Muscle of arm (tissue), 14 donors: ENCODE measurements at places on chromosomes 12 and 14. TPM values are rescaled to one million over a fixed set of nuclear protein-coding genes. Genes with fewer than 3 reads are reported as not detected.

DNA sequence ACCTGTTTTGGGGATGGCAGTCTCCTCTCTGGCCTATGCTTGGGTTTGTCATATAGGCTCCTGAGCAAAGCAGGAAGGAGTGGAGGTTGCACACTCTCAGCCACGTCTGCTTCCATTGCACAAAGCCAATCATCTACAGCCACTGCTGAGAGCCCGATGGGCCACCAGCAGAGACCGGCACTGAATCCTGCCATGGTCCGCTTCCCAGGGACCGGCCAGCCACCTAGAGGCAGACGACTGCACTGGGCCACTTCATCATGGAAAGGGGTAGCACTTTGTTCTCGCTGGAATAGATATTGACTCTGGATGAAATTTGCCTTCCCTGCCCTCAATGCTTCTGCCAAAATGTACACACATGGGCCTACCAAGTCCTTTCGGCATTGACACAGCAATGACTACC, 22.3 kb downstream of the DLK1 start:
- DNase-seq = no peak

GRCh38 chr14:73295198-73295796, 58.0 kb downstream of the PAPLN start:
- DNase-seq = no peak

DNA sequence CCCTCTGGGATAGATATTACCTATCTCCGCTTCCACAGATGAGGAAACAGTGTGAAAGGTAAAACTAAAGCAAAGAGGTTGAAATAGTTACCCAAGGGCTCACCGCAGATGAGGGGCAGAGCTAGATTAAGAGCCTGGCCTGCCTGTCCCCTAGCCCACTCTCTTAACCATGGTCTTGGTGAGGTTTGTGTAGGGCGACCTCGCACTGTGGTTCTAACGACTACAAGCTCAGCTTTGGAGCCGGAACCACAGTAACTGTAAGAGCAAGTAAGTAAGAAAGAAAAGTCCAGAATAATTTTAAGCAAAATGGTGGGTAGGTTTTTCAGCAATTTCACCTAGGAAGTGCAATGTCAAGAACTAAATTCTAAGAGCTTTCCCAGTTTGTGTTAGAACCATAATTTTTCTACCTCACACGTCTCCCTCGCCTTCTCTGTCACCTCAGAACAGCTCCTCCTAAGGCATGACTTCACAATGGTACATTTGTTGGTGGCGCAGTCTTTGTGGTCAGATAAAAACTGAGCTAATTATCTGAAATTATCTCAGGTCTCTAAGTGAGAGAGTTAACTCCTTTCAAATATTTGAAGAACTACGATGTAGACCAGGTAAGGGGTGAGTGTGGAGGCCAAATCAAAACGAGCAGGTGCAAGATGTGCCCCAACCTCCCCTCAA, 64.8 kb downstream of the DAD1 start:
- no peak for DNase-seq

- DNase-seq = no peak
Observed at GRCh38 chr14:96176275-96176674, 28.4 kb upstream of the BDKRB2 start.

DNA sequence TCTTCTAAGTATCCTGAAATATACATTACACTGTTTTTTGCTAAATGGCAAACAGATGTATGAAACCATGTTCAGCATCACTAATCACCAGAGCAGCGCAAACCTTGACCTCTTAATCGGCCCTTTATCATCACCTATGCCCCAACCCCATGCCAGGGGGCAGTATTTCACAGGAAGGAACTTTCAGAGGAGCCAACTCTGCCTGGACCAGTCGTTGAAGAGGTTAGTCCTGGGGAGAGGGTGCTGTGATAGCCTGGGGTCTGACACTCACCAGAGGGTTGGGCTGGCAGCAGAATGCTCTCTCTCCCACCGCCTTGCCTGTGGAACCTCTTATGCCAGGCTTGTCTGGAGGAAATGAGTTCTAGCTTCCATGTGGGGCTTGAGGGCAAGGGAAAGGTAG, 411.7 kb downstream of the TMEM117 start:
- no peak for DNase-seq

- peak; percentile 96 for DNase-seq
Observed at GRCh38 chr12:401235-402028, at the start of gene CCDC77. Gene CCDC77, plus strand, starts transcription at chr12:401644. Its CDS starts 7,740 bp downstream, at chr12:409384.

GRCh38 chr14:60658211-60658690, 9.0 kb upstream of the SIX1 start:
- peak; percentile 55 for DNase-seq

Gene OR11H7
- polyA plus RNA-seq = not detected

- DNase-seq = no peak
Observed at GRCh38 chr12:91397866-91398532, 215.4 kb upstream of the DCN start.

Gene PAX9
- polyA plus RNA-seq = 1.1 TPM

GRCh38 chr14:92780444-92781232, 13.5 kb upstream of the GOLGA5 start:
- DNase-seq = no peak

Gene TSPAN19
- 0.30 TPM for polyA plus RNA-seq

DNA sequence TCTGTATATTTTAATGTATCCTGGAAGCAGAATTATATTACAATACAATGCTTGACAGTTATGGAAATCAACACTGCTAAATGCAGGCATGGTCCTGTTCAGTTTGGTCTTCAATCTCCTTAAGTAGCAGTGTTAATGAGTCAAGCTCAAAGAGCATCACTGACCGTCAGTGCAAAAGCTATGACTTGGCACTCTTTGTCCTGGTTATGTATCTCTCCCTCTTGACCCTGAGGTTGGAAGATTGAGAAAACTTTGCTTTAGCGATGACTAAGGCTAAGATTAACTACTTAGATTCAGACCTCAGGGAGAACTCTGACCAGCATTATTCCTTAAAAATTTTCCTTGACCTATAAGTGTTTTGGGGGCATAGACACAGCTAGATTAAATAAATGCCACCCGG, 10.9 kb downstream of the CLEC7A start:
- no peak for DNase-seq

DNA sequence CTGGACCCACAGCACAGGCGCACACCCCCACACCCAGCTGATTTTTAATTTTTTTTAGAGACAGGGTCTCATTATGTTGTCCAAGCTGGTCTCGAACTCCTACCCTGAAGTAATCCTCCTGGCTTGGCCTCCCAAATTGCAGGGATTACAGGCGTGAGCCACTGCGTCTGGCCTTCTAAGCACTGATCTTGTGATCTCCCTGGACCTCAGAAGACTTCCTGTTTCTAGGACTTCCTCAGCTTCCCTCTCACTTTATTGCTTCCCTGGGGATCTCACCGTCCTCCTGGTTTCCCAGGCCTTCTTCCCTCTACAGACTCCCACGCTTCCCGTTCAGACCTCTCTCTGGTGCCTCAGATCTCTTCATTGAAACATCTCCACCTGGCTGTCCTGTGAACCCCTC, 13.8 kb downstream of the ZNF839 start:
- DNase-seq = no peak

DNA sequence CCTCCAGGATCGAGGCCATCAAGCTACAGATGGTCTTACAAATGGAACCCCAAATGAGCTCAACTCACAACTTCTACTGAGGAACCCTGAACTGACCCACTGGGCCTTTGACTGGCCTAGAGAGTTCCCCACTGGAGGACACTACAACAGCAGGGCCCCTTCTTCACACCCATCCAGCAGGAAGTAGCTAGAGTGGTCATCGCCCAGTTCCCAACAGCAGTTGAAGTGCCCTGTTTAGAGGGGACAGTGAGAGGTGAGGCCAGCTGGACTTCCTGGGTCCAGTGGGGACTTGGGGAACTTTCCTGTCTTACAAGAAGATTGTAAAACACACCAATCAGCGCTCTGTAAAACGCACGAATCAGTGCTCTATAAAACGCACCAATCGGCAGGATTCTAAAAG, 247.9 kb upstream of the BTG1 start:
- DNase-seq = no peak

DNA sequence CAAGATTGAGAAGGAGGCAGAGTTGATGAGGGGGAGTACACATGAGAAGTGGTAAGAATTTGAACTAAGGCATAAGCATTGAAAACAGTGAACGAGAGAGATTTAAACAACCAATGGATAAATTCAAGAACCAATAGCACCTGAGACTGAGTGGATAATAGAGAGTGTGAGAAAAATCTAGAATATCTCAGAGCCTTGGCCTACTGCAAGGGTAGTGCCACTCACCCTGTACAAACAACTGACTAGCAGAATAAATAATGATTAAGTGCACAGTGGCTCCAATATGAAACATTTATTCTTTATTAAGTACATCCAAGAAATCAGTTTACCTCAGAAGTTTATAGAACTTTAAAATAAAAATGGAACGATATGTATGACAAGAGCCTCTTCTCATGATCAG, 54.4 kb downstream of the CAPS2 start:
- no peak for DNase-seq

Gene ABCD4
- polyA plus RNA-seq = 78.8 TPM

GRCh38 chr12:49698619-49699545, 8.3 kb downstream of the FMNL3 start:
- no peak for DNase-seq

Gene CCDC60
- not detected for polyA plus RNA-seq

Gene MAPK1IP1L
- polyA plus RNA-seq = 66.6 TPM

DNA sequence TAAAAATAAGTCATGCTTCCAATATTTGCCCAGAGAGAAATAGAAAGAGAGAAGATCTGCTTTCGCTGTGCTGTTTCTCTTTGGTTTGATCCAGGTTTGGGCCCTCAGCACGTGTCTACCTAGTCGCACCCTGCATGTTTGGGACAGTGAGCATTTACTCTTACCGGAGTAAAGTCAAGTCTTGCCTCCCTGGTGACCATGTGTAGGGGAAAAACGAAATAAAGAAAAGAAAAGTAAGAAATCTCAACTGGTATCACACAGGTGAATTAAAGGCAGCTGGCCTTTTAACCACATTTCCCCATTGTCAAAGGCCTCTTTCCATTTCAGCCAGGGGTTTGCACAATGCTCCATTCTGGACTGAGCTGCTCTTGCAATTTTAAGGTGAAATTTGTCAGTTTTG, 619.4 kb downstream of the VRK1 start:
- DNase-seq = no peak

DNA sequence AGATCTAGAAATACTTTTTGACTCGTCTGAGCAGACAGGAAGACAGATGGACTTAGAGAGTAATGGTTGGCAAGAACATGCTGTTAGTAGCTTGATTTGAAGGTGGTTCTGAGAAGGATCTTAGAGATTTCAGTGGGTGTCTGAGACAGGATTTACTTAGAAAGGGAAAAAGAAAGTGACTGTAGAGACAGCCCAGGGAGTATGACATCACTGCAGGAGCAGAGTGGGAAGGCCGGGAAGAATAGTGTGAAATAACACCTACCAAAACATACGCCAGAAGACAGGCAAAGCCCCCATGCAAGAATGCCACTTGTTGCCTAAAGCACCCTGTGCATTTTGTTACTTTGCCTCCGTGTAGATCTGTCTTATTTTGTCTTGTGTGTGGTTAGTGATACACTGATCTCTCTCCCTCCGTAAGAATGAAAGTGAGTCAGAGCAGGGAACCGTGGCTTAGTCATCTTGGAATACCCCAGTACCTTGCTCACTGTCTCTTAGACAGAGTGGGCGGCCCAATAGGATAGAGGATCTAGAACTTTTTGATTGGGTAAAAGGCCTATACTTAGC, 161.3 kb upstream of the IFNG-AS1 start:
- DNase-seq = peak; percentile 60

DNA sequence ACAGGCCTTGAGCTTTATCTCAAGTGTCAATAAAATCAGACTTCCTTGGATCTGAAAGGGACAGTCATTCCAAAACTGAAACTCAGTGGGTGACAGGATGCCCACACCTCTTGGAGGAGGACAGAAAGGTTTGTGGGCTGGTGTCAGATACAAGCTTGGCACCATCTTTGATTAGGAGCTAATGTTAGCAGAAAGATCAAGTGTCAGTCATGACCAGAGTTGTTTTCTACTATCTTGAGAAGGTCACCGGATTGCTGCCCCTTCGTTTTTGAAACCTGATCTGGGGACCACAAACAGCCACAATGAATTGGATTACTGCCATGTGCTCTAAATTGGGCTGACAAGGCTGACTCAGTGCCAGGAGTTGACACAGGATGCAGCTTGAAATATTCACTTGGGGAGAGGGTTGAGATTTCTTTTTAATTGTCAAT, 88.3 kb downstream of the OTOGL start:
- DNase-seq = peak; percentile 53

DNA sequence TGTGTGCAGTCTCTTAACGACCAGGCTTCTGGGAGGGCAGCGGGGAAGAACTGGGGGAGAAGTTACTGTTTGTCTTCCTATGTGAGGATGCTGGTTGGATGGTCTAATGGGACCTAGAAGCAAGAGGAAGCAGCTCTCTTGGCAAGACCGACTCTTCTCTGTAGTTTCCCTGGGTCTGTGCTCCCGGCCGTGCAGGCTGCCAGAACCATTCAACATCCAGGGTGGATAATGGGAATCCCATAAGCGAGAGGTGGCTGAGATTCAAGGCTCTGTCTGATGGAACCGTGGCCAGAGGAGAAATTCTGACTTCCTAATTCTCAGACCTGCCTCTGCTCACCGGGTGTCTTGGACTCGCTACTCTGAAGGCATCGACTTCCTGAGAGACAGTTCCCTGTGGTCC, 561.0 kb upstream of the TBX3 start:
- peak; percentile 76 for DNase-seq

- DNase-seq = no peak
Observed at GRCh38 chr14:33297565-33297964, 358.9 kb downstream of the NPAS3 start.

DNA sequence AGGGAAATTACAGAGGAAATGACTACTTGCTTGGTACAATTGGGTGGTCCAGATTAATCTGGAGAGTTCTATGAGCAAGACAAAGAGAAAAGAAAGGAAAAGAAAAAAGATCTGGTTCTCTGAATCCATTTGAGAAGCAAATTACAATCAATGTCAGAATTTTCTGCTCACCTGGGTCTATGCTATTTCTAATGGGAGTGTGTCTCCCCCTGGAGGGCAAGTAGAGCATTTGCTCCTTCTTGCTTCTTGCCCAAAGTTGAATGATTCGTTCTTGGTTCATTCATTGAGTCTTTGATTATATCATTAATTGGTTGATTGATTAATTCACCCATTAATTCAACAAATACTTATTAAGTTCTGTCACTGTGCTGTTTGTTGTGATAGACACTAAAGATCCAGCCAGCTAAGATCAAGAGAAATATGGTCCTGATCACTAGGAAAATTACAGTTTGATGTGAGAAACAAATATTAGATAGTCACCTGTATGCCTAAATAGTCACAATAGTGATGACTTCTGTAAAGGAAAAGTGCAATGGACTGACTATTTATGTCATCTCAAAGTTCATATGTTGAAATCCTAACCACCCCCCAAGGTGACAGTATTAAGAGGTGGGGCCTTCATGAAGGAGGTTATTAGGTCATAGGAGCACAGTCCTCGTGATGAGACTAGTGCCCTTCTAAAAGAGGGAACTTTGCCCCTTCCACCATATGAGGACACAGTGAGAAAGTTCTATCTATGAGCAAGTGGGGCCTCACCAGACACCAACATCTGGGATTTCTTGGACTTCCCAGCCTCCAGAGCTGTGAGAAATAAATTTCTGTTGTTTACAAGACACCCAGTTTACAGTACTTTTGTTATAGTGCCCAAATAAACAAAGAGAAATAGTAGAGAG, 8.0 kb upstream of the ASB8 start:
- peak; percentile 55 for DNase-seq

- no peak for DNase-seq
Observed at GRCh38 chr14:39722547-39723273, 290.5 kb upstream of the FBXO33 start.

Gene SYCP3
- 0.08 TPM for polyA plus RNA-seq

Gene USP44
- 0.63 TPM for polyA plus RNA-seq

Gene AVPR1A
- 5.7 TPM for polyA plus RNA-seq
